Right ventricle myocardium inferior (tissue), 1 donor: ENCODE measurements at places on chromosomes 7 and 10.

GRCh38 chr10:19168584-19168983 lies 120.0 kb downstream of the MALRD1 start:
- DNase-seq, result no peak

DNA sequence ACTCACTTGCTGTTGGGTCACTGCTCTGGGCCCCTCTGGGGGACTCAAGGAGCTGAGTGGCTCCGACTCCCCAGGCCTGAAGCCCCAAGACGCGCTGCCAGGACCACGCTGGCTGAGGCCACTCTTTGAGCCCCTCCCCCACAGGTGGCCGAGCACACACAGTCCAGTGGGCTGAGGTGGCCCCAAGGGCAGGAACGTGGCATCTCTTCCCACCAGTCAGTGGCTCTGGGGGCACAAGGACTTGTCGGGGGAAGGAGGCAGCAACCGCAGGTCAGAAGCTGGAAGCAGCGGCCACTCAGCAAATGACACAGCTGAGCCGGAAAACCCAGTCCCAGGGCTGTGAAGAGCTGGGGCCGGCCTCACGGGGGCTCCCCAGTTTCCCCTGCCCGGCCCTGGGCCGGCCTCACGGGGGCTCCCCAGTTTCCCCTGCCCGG lies 24.1 kb downstream of the GRIFIN start:
- no peak for DNase-seq

DNA sequence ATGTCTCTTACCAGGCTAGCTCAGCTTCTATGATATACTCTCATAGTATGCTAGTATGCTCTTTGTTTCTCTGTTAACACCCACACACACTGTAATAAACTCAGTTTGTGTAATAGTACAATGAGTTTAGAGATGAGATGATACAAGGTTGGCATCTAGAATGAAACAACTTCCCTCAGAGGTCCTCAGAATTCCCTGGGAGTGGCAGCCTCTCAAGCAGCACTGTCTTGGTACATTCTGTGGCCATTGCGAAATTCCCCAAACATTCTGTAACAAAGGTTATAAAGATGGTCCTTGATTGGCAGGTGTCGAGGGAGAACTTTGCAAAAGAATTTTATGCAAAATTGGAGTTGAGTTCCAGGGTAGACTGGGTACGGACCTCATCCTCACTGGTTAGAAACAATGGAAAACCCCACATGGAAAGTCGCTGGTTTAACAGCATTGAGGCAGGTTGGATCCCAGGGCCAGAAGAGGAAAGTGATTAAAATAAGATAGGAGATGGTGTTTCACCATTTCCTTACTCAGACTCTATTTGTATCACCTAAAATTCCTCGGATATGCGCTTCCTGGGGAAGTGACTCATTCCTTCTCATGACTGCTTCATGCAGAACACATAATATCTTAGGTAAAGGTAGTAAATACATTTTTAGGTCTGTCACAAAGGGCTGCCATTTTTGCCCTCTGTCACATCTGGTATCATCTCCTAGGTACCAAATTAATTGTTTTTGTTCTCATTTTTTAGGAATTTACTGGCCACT lies 657.8 kb downstream of the SORCS1 start:
- DNase-seq, result no peak

DNA sequence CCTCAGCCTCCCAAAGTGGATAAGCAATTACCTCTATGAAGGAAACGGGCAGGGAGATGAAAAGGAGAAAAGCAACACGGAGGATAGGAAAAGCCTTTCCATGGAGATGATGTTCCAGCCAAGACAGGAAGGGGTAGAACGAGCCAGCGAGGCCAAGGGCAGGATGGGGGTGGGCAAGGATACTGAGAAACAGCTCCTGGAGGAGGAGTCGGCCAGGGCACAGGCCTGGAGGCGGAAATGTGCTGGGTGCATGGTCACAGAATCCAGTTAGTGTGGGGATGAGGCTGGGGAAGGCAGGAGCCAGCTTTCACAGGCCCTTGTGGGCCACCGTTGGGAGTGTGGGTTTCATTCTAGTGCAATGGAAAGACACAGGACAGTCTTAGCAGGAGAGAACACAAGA lies 162.6 kb downstream of the JAZF1 start:
- no peak for DNase-seq

GRCh38 chr7:1520539-1521234 lies 9.8 kb upstream of the MAFK start:
- peak; percentile 30 for DNase-seq
